ENCODE measurements at places on chromosomes 16 and 17.

- DNase-seq, result no peak
Observed at GRCh38 chr17:72733619-72734282, 358.7 kb downstream of the SLC39A11 start.

GRCh38 chr16:10870808-10871156 lies 6.2 kb upstream of the CIITA start:
- DNase-seq, result no peak

GRCh38 chr16:11051879-11052808 lies 107.8 kb downstream of the CLEC16A start:
- no peak for DNase-seq

GRCh38 chr17:40170325-40170724 lies 6.9 kb upstream of the RAPGEFL1 start:
- no peak for DNase-seq

Measured in T47D (cell line).